ENCODE measurements at places on chromosomes 4 and X.
A peak's percentile ranks its signal among the peaks of the same experiment; 100 is the strongest.

- no peak for DNase-seq
These were observed 274.3 kb upstream of the TACR3 start for GRCh38 chr4:103994059-103994458.

GRCh38 chr4:150591406-150591805 is 9.5 kb downstream of the MAB21L2 start:
- DNase-seq, result no peak

DNA sequence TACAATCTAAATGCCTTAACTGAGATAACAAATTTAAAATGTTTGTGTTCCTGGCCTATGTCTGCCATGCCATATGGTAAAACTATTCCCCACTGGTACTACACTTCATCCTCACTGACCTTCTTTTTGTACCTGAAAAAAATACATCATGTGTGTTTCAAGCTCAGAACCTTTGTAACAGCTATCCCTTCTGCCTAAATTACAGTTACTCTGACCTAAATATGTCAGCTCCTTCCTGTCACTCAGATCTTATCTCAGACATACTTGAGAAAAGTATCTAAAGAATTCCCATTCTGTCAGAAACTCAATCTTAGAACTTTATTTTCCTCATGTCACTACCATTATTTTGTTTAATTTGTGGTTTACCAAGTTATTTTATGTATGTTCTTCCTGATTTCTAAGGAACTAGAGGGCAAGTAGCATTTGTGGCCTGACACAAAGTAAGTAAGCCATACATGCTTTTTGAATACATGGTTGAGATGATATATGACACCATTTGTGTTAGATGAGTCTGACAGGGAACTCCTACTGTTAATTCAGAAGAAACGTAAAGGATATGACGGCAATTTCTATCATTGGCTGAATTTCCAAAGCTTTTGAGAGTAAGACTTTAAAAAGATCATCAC is 456.5 kb upstream of the NDST3 start:
- DNase-seq, result no peak

GRCh38 chr4:185020293-185020808 is 2.1 kb downstream of the HELT start:
- no peak for DNase-seq

- no peak for DNase-seq
These were observed 66.0 kb downstream of the UBE2K start for GRCh38 chr4:39763714-39764572.

DNA sequence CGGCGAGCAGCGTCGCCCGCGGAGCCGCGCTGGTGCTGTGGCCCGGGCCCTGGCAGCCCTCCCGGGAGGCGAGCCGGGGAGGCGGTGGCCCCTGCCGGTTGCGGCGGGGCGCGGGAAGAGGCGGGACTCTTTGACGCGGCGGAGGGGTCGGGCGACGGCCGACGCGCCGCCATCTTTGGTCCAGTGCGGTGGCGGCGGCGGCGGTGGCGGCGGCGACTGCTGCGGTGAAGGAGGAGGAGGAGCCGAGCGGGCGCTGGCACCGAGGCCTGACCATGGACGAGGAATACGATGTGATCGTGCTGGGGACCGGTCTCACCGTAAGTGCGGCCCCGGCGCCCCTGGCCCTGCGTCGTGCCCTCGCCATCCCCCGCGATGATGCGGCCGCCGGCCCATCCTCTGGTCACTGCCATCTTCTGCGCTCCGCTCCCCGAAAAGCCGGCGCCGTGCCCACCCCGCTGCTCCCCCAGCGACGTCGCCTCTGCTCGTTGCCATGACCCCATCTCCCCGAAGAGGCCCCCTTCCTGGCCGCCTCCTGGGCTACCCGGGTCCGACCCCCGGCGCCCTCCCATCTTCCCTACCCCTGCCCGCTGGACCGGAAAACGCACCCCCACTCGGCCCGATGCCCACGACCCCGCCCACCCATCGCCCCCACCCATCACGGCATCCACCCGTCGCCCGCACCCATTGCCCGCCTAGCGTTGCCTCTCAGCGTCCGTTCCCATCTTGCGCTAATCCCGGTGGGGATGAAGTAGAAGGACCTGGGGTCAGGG is at the start of gene GDI1:
Gene GDI1, plus strand, starts transcription at position 172 of the 770 bp plus-strand sequence. Its CDS starts 101 bp downstream, at position 273.
- peak; percentile 47 for DNase-seq

DNA sequence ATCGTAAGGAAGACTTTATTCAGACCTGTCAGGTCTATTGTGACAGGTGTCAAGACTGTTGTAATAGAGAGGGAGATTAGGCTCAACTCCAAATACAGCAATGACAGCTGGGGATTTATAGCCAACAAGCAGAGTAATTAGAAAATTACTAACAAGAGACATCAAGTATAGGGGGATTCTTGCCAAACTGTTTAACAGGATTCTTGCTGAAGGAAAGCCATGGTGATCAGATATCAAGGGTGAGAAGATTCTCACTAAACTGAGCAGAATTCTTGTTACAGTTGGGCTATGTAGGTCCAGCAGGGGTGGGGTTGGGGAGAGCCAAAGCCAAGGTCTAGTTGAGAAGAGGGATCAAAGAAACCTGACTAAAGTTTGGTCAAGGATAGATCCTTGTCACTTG is 461.0 kb upstream of the GALNT7 start:
- DNase-seq, result no peak

DNA sequence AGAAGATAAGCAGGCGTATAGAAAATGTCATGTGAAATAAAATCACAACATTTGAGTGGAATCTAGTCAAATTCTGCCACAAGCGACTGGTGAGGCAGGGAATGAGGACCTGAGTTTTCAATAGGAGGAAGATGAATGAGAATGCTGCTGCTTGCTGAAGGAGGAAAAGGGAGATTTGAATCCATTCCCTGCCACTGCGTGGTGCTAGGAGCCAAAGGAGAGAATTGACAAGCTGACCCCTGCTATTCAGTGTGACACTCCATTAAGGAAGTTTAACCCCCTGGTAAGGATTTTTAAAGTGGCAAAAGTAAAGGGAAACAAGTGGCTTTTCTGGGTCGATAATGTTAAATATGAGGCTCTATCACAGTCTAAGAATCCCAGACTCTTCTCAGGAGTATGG is 314.0 kb downstream of the NAF1 start:
- no peak for DNase-seq

GRCh38 chr4:174517502-174518445 is 4.5 kb downstream of the HPGD start:
- DNase-seq, result no peak

DNA sequence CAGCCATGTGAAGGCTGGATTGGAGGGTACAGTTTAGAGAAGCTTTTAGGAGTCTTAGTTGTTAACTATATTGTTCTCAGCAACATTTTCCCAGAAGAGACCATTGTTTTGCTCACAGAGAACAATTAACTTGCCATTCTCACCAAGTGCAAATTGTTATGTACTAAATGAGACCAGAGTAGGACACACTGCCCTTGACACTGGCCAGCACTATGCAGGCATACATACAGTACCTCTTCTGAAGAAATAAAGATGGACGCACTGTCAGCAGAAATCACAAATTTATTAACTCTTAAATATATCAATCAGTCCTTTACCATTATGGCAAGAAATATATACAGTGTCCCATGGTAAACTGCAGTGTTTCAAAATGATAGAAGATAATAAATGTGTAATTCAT is 309.4 kb downstream of the CAMK2D start:
- no peak for DNase-seq

GRCh38 chr4:183554878-183555585 is 50.2 kb downstream of the ING2 start:
- DNase-seq, result no peak

DNA sequence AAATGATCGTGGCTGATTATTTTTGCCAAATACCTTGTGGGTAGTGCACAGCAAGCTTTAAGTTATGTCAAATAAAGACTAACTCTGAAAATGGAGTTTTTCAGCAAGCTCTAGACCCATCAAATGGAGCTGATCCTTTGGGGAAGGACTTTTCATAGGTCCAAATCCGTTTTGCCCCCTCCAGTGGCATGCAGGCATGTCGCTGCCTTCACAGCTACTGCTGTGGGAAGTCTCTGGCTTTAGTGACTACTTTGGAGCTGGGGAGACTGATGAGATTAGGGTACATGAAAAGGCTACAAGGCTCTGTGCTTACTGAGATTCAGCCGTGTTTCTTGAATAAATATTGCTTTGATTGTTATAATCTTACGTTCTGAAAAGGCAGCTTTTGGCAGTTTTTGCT is 106.6 kb upstream of the HS3ST1 start:
- DNase-seq, result no peak

DNA sequence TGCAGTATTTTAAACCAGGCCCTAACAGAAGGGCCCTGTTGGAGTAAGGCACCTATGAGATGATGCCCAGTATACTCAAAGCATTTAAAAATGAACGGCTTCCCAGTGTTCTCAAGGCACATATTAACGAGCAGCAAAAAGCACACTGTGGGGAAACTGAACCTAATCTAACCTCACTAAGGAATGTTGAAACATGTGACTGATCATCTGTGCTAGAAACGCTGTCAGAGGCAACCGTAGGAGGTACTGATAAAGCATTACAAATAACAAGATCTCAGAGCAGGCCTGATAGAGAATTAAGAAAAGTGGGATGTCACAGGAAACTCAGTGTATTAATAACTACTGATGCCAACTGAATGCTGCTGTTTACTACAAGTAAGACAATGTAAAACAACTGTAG is 24.0 kb downstream of the ASB9 start:
- DNase-seq, result no peak

DNA sequence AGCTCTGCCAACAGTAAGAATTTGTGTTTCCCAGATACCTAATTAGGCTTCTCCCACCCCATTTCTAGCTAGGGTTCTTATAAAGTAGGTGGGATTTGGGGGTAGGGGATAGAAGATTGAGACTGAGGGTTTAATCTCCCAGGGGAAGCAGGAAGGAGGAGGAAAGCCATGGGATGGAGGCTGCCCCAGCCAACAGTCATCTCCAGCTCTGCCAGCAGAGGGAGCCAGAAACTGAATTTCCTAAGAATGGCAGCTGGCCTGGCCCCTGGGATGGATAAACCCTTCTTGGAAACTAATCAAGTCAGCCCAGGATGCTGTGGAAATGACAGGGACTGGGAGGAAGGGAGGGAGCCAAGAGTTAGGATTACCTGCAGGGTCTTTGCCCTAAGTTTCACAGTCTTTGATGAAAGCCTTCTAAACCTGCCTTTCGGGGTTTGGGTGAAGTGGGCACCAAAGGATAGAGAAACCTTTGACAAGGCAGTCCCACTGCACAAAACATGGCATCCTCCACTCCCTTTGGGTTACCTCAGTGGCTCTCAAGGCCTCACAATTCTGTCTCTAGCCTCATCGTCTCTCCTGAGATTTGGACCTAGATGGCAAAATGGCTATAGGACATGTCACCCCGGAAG is 6.7 kb upstream of the ERCC6L start:
- DNase-seq, result no peak

GRCh38 chrX:12758291-12758690 is 32.9 kb upstream of the PRPS2 start:
- no peak for DNase-seq

DNA sequence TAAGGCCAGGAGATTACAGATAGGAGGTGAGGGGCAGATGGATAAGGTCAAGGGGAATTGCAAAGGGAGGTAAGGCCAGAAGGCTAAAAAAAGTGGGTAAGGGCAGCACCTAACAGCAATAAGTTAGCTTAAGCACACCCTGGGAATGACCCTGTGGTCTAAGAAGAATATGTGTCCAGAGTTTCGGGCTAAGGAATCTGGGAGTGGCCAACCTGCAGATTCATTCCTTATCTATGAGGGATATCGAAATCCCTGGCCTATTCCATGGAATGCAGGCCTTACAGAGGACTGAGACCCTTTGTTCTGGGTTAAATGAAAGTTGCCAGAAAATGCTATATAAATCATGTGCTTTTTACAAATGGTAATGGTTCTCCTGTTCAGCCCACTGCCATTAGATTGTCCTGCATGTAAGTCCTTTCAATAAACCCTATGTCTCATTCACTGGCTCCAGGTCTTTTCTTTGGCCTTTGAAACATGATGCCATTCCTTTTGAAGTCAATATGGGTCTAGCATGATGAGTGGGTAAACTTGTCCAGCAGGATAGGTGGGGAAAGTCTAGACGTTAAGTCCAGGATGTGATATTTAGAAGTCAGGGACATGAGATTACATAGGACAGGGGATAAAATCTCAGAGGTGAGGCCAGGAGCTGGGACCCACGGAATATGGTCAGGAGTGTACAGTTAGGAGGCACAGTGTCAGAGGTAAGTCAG is 226.2 kb downstream of the TACR3 start:
- DNase-seq, result no peak

GRCh38 chr4:106080376-106080775 is 185.1 kb downstream of the NPNT start:
- DNase-seq, result no peak

GRCh38 chr4:128974136-128974581 is 119.2 kb downstream of the SCLT1 start:
- no peak for DNase-seq

GRCh38 chr4:183571350-183571941 is 66.6 kb downstream of the ING2 start:
- DNase-seq, result no peak

DNA sequence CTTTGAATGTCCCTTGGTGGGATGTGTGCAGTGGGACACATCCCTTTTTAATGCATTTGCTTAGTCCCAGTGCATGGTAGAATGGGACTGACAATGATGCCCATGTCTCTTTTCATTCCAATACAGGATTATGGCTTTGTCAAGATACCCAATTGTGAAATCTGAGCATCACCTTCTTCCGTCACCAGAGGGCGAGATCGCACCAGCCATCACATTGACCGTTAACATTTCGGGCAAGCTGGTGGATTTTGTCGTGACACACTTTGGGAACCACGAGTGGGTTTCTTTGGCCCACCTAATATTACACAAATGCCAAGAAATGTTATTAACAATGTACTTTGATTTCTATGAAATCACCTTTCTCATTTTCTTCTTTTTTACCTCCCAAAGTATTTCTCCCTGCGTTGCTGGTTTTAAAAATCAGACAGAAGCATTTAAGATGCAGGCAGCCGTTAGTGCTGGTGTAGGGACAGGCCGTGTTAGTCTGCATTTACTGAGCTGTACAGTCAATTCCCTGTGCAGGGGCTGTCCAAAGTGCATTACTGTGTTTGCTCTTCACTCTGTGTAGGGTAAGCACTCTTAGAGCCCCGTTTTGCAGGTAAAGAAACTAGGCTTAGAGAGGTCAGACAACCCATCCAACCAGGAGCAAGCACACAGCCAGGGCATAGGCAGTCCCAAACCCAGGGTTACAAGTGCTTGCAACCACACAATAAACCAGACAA is 46.5 kb downstream of the CWH43 start:
- no peak for DNase-seq

GRCh38 chr4:44704673-44705072 is 21.7 kb downstream of the GNPDA2 start:
- DNase-seq, result no peak
